ENCODE measurements at places on chromosomes 1 and 21. TPM values are rescaled to one million over a fixed set of nuclear protein-coding genes. Genes with fewer than 3 reads are reported as not detected.

GRCh38 chr1:101235696-101236515, 913 bp upstream of the S1PR1 start:
- no peak for DNase-seq

- no peak for DNase-seq
Observed at GRCh38 chr1:221154932-221155331, 275.7 kb downstream of the HLX start.

GRCh38 chr21:46637952-46638746, 2.7 kb downstream of the PRMT2 start:
- DNase-seq: no peak

OR2L3 gene
- total RNA-seq: not detected

GRCh38 chr1:3717715-3718601, 34.3 kb upstream of the CCDC27 start:
- DNase-seq: no peak

GRCh38 chr1:221448585-221449175, 293.2 kb downstream of the DUSP10 start:
- peak; percentile 15 for DNase-seq

AADACL3 gene
- total RNA-seq: not detected

DNA sequence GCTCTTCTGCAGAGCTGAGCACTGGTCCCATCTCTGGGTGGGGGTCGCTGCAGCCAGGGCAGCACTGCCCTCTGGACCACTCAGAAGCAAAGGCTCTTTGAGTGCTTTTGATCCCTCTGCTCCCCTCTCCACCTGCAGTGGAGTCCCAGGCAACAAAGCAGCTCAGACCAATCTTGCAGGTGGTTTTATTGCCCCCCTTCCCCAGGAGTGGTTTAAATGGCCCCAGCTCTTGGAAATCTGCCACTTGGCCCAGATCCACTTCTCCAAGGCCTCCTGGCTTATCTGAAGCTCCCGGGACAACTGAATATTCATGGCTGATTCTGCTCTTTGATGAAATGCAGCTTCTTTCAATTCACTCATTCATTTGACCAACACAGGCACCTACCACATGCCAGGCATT, 2.7 kb downstream of the STUM start:
- DNase-seq: no peak

All from urinary bladder (tissue), 4 donors.